ENCODE measurements at places on chromosomes 5 and 9.
A peak's percentile ranks its signal among the peaks of the same experiment; 100 is the strongest.

- DNase-seq, result no peak
Measured at GRCh38 chr9:15079989-15080388, 169.8 kb upstream of the FREM1 start.

DNA sequence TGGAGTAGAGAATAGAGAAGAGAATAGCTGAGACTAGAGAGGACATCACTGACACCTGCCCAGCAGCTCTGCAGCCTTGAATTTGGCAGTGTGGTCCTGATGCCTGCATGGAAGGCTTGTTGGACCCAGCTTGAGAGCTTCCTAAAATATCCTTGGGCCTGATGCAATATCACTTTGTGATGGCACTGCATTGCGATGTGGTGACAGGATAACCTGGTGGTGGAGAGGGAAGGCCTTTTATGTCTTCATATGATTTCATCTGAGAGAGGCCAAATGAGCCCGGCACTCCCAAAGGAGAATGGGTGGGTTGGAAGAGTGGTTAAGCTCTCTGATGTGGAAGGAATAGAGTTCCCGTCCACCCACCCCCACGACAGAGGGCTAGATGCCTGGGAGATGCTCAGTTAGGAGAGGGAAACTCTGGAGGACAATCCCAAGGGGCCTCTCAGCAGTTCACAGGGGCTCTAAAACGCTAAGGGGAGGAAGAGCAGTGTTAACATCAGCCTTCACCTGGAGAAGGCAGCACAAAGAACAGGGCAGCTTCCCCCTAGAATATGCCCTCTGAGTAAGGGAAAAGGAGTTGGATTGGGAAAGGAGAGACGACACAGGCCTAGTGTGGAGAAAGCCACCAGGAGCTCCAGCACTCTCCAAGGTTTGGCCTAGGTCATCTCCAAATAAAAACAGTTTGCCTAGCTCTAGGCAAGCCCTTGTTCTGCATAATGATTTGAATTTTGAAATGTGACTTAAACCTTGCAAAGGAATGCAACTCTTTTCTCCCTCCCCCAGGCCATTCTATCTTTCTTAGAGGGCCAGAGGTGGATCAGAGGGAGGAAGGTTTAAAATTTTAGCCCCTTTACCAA, 99.8 kb upstream of the SSBP2 start:
- no peak for DNase-seq

GRCh38 chr5:36877667-36878391, 1.3 kb downstream of the NIPBL start:
- peak; percentile 60 for DNase-seq

GRCh38 chr5:152113401-152113800, 188.8 kb upstream of the GLRA1 start:
- DNase-seq, result peak; percentile 64

DNA sequence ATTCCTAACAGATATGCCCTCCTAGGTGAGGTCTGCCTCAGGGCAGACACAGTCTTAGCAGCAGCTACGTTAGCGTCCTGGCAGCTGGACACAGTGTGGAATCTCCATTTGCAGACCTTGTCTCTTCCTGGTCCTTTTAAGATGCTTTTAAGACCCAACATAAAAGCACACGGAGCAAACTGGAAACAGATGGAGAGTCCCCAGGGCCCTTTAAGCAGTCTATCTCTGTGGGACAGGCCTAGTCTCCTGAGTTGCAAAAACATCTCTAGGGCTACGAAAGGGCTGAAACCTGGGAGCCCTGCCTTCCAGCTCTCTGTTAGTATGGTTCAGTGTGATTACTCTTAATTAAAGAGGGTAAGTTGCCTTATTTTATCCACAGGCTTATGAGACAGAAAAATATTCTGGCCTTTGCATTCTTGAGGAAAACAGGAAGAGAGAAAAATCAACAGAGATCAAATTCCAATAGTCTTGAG, 66.0 kb upstream of the GNA14 start:
- no peak for DNase-seq

- DNase-seq, result no peak
Measured at GRCh38 chr5:153598099-153598498, 107.6 kb downstream of the GRIA1 start.

DNA sequence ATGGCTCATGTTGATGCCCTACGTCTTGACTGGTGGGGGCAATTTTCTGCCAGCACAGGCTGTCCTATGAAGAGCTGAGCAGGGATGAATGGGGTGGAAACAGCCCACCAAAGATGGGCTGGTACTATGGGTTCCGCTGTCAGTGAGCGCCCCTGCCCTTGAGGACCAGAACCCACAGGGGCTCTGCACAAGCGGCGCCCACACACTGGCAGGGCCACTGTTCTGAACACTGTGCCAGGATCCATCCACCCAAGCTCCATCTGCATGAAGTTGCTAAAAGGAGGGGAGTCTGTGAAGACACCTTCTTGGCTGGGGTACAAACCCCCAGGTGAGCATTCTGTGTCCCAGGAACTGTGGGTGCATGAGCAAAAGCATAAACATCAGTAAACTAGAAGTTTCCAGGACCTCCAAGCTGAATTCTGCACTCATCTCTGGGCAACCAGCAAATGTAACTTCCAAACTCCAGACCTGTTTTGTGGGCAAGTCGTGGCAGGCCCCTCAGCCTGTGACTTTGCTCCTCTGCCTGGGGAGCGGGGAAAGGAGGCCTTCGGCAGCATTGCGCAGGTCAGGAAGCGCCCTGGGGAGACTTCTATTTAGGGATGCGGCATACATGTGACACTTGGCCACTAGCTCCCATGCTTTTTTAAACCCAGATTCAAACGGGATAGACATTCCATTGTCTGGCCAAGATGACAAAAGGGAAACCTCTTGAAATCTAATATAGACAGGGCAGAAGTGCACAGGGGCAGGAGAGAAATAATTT, 48.9 kb downstream of the PTPN3 start:
- DNase-seq, result no peak

GRCh38 chr5:53779541-53779981, 219.1 kb downstream of the NDUFS4 start:
- no peak for DNase-seq

DNA sequence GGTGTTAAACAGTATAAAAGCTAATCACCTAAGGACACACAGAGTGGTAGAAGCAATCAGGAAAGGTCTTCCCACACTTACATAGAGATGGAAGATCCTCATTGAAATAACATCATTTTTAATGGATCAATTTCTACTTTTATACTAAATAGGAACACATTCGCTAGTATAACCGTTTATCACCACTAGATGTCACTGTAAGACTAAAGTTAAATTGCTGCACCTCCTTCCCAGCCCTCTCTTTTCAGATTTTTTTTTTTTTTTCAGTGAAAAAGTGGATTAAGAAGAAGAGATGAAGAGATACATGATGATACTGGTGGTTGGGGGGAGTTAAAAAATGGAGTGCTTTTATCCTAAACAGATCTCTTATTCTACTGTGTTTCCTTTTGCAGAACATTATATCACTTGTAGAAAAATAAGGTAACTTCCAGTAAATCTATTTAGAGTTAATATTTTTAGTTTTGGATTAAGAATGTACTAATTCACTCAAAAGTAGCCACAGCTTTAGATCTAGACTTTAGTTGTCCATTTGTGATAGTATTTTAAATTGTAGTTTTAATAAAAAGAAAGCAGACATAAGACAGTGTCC, 116.9 kb upstream of the ARRDC3 start:
- DNase-seq, result peak; percentile 19

- no peak for DNase-seq
Measured at GRCh38 chr5:132886064-132886823, 12.8 kb downstream of the LEAP2 start.

DNA sequence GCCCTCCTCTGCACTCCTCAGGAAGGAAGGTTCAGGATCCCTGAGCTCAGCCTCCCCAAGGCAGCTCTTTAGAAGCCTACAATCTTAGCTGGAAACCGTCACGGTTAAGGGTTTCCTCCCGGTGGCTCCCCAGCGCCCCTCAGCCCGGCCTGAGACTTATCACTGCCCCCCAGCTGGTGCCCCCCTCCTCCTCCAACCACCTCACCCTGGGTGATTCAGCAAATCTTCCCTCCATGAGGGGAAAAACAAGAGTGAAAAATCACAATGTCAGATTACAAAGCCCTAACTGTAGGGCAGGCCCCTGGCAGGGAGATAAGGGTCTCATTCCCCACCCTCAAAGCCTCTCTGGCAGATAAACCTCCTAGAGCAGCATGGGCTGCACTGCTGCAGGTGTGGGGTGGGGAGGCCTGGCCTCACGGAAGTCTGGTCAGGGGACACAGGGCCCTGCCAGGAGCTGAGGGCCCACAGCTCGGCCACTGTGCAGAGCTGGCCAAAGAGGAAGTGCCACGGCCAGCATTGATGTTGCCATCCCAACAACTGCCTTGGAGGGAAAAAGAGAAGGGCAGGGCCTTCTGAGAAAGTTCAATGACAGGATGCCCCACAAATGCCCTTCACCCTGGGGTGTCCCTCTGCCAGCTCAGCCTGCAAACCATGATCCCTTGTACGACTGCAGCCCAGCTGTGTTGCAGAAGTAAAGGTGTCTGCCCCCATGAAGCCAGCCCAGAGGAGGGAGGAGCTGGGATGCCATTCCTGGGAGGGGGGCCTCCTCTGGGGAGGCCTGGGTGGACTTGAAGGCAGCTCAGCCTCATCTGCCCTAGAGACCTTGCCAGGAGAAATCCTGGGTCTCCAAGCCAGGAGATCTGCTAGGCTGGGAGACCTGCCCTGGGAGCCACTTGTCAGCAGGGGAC, 25.9 kb downstream of the GFI1B start:
- no peak for DNase-seq

GRCh38 chr5:103474677-103475076, 87.9 kb downstream of the NUDT12 start:
- no peak for DNase-seq

- no peak for DNase-seq
Measured at GRCh38 chr5:4205398-4205797, 609.8 kb downstream of the IRX1 start.

- DNase-seq, result no peak
Measured at GRCh38 chr5:99105216-99105615, 176.4 kb upstream of the CHD1 start.

- no peak for DNase-seq
Measured at GRCh38 chr5:72179028-72179815, 71.9 kb downstream of the MAP1B start.

- no peak for DNase-seq
Measured at GRCh38 chr9:36018891-36019720, 17.6 kb upstream of the RECK start.

GRCh38 chr9:34025811-34026210, 22.9 kb downstream of the UBAP2 start:
- no peak for DNase-seq

DNA sequence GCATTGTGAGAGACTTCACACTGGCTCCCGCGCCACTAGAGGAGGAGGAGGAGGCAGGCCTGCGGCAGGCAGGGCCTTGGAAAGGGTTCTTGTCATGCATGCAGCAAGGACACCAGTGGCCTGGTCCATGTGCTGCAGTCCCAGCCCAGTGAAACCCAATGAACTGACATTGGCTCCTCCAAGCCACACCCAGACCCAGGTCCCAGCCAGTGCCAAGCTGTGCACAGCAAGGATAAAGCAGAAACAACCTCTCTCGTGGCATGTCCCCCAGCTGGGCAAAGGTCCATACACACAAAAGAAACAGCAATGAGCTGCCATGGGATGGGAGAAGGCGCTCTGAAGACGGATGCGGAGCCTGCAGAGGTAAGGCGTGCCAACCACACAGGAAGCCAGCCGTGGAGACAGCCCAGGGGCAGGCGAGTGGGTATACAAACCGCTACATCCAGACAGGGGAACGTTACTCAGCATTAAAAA, 89.2 kb downstream of the SEMA4D start:
- DNase-seq, result peak; percentile 80

- DNase-seq, result no peak
Measured at GRCh38 chr5:142806841-142807267, 36.7 kb downstream of the ARHGAP26 start.

DNA sequence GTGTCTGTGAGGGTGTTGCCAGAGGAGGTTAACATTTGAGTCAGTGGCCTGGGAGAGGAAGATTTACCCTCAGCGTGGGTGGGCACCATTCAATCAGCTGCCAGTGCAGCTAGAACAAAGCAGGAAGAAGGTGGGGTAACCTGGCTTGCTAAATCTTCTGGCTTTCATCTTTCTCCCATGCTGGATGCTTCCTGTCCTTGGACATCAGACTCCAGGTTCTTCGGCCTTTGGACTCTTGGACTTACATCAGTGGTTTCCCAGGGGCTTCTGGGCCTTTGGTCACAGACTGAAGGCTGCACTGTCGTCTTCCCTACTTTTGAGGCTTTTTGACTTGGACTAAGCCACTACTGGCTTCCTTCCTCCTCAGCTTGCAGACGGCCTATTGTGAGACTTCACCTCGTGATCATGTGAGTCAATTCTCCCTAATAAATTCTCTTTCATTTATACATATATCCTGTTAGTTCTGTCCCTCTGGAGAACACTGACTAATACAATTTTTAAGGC, 38.1 kb downstream of the PBX3 start:
- no peak for DNase-seq

- DNase-seq, result no peak
Measured at GRCh38 chr9:4237748-4238511, 61.9 kb downstream of the GLIS3 start.

- peak; percentile 46 for DNase-seq
Measured at GRCh38 chr9:69027355-69028097, 8.0 kb upstream of the FXN start.

GRCh38 chr5:33726422-33727165, 165.2 kb downstream of the ADAMTS12 start:
- DNase-seq, result no peak

DNA sequence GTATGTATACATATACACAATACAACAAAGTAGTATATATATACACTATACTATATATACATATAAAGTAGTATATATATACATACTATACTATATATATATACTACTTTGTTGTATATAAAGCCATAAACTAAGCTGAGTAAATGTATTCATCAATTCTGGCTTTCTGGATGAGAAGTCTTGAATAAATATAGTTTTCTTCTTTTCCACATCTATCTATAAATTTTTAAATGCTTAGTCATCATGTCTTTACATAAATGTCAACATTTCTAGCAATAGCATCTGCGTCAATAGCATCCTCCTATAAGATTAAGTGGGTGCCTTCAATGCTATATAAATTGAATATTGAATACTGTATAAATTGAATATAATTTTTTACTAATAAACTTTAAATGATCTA, 63.1 kb upstream of the COX7C start:
- DNase-seq, result no peak

GRCh38 chr5:111942201-111942600, 185.2 kb upstream of the NREP start:
- DNase-seq, result no peak

GRCh38 chr9:101566904-101567724, 27.7 kb downstream of the PPP3R2 start:
- no peak for DNase-seq

GRCh38 chr9:76116913-76117312, 226.4 kb downstream of the PCSK5 start:
- DNase-seq, result no peak

- no peak for DNase-seq
Measured at GRCh38 chr9:92974761-92975755, 27.7 kb downstream of the FGD3 start.

GRCh38 chr5:54692631-54693030, 175.1 kb downstream of the SNX18 start:
- no peak for DNase-seq

GRCh38 chr5:174876-175465, 16.3 kb upstream of the LRRC14B start:
- no peak for DNase-seq

All from central memory CD4-positive, alpha-beta T cell (primary cell).